ENCODE measurements at places on chromosomes 3 and 15.

- no peak for DNase-seq
Measured at GRCh38 chr3:279325-279724, 82.8 kb downstream of the CHL1 start.

GRCh38 chr3:113002037-113002436, 11.3 kb downstream of the GTPBP8 start:
- DNase-seq: no peak

- no peak for DNase-seq
Measured at GRCh38 chr15:55823699-55824340, 80.9 kb upstream of the PRTG start.

- DNase-seq: no peak
Measured at GRCh38 chr3:28495301-28495700, 146.7 kb upstream of the AZI2 start.

DNA sequence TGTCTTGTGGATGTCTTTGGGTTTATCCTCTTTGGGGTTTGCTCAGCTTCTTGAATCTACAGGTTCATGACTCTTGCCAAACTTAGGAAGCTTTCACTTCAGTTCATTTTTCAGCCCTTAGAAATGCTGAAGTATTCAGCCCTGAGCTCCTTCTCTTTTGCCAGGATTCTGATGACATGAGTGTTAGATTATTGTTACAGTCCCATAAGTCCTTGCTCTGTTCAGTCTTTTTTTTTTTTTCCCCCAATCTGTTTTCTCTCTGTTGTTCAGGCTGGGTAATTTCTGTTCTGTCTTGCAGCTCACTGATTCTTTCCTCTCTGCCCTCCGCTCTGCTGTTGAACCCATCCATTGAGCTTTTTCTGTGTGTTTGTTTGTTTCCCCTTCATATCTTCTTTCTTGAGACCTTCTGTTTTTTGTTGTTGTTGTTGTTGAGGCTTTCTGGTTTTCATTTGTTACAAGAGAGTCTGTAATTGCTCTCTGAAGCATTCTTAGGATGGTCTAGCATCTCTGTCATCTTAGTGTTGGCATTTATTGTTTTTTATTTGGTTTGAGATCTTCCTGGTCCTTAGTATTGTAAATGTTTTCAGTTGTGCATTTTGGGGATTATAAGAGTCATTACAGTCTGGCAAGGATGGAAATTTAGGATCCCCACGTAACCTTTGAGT, 18.4 kb downstream of the LRCH3 start:
- DNase-seq: no peak

DNA sequence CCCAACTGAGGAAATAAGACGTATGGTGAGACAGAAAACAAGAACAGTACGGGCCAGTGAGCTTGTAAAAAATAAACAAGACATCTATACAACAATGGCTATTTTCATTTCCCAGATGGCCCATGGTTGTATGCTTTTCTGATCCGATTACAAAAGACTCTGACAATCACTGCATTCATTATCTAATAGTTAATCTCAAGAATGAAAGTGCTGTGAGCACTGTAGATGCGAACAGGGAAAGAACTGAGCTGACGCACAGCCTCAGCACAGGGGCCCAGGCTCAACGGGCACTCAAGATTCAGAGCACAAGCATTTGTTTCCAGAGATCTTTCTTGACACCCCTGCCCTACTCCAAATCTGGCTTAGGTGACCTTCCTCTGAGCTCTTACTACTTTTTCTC, 6.9 kb downstream of the MTMR10 start:
- no peak for DNase-seq

DNA sequence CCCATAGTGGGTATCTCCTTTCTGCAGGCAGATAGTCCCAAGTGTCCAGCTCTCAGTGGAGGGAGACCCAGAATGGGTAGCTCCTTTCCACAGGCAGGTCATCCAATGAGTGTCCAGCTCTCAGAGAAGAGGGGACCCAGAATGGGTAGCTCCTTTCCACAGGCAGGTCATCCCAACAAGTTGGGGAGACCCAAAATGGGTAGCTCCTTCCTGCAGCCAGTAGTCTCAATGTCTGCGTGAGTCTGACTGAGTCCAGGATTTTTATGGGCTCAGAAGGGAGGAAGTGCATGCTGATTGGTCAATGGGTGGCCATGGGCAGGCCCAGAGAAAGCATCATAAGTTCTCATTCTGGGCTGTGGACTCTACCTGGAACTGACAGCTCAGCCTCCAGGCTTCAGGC, 150.7 kb upstream of the P2RY1 start:
- no peak for DNase-seq

DNA sequence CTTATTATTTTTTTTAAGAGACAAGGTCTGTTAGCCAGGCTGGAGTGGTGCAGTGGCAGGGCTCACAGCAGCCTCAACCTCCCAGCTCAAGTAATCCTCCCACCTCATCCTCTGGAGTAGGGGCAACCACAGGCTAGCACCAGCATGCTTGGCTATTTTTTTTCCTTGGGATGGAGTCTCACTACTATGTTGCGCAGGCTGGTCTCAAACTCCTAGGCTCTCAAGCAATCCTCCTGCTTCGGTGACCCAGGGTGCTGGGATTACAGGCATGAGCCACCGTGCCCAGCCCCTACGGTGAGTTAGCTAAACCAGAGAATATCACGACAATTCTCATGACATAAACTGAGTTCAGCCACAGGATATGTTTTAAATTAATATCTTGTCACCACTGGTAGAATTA, 2.0 kb downstream of the DCUN1D1 start:
- DNase-seq: no peak

DNA sequence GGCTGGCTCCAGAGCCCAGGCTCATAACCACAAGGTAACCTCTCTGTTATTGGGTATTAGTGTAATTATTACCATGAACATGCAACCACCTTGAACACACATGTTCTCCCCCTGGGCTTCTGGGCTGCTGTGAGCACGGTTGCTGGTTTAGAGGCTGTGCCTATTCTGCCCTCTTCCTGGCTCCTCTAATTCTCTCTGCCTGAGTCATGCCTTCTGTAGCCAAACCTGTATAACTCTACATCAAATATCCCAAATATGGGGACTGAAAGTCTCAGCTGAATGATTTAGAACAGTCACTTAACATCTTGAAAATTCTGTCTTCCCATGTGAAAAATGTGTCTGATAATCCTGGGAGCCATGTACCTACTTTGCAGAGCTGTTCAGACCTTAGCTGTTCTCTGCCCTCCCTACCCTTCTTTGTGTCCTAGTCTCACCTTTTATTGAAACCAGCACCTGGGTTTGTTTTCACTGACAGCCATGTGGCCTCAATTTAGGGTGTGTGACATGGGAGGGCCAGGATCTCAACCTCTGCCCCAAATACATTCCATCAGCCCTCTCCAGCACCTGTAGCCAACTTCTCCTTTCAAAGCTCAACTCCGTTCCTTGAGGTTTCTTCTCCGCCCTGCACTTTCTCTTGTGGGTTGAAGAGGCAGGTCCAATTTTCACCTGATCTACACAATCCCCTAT, 60.7 kb downstream of the PDZRN3 start:
- DNase-seq: no peak

GRCh38 chr3:70108072-70108471, 108.5 kb downstream of the SAMMSON start:
- no peak for DNase-seq

GRCh38 chr15:68399096-68400065, 32.6 kb downstream of the ITGA11 start:
- no peak for DNase-seq

GRCh38 chr15:51803965-51804364, 25.5 kb upstream of the TMOD3 start:
- DNase-seq: no peak

- no peak for DNase-seq
Measured at GRCh38 chr3:60954048-60954447, 297.2 kb downstream of the FHIT start.

GRCh38 chr3:71064291-71064955, 519.1 kb downstream of the FOXP1 start:
- DNase-seq: no peak

GRCh38 chr15:84597296-84597695, 3.5 kb upstream of the ZSCAN2 start:
- DNase-seq: no peak

Data from cortex of kidney (tissue), 1 donor.